ENCODE measurements at places on chromosomes 13 and 19. TPM values are rescaled to one million over a fixed set of nuclear protein-coding genes. Genes with fewer than 3 reads are reported as not detected.

DNA sequence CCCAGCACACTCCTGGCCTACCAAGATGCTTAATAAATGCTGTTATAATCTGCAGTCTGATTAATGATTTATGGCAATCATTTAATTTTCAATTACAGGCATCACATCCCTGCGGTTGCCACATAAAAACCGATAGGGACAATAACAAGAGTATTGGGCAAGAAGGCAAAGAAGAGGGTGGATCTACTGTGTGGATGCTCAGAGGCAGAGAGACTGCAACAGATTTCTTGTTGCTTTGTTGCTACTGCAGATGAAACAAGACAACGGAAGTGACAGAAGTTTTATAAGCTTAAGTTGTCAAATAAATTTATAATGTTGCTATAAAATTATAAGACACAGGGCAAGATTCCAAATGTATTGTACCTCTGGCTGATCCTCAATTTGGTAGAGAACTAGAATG is 154.8 kb downstream of the ABCC4 start:
- no peak for DNase-seq

GDF15 gene
- total RNA-seq, result 105 TPM

DNA sequence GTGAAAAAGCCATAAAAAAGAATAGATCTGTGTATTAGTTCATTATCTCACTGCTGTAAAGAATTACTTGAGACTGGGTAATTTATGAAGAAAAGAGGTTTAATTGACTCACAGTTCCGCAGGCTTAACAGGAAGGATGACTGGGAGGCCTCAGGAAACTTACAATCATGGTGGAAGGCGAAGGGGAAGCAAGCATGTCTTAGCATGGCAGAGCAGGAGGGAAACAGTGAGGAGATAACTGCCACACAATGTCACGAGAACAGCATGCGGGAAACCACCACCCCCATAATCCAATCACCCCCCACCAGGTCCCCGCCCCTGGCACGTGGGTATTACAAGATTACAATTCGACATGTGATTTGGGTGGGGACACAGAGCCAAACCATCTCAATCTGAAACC is 39.1 kb upstream of the EEF1AKMT1 start:
- no peak for DNase-seq

KIR2DL1 gene
- total RNA-seq, result not detected

DNA sequence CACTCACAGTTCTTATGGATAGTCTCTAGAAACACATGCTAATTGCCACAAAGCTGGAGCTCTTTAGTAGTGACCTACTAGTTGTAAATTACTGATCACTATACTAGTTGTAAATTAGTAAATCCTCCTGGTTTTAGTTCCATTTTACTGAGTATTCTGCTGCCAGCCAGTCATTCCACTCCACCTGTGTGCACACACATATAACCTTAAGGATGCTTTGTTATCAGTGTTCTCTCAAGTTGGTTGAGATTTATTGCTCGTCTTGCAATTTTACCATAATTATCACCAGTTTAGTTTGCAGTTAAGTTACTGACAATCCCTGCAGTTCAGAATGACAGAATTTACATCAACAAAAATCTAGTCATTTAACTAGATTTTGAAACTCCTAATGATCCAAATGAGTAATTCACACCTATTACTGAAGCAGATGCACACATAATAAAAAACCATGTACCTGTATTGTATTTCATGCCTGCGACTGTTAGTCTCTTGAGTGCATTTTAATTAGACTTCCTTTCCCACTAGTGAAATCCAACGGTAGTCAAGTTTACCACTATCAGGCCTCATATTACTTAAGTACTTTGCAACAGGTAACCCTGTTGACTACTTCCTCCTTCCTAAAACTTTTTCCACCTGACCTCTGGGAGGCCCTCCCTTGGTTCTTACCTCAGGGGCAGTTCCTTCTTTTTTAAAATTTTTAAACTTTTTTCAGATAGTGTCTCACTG is 7.6 kb downstream of the TPT1 start:
- peak; percentile 2 for DNase-seq

GRCh38 chr13:35714588-35715377 is 238.3 kb upstream of the MAB21L1 start:
- DNase-seq, result no peak

DNA sequence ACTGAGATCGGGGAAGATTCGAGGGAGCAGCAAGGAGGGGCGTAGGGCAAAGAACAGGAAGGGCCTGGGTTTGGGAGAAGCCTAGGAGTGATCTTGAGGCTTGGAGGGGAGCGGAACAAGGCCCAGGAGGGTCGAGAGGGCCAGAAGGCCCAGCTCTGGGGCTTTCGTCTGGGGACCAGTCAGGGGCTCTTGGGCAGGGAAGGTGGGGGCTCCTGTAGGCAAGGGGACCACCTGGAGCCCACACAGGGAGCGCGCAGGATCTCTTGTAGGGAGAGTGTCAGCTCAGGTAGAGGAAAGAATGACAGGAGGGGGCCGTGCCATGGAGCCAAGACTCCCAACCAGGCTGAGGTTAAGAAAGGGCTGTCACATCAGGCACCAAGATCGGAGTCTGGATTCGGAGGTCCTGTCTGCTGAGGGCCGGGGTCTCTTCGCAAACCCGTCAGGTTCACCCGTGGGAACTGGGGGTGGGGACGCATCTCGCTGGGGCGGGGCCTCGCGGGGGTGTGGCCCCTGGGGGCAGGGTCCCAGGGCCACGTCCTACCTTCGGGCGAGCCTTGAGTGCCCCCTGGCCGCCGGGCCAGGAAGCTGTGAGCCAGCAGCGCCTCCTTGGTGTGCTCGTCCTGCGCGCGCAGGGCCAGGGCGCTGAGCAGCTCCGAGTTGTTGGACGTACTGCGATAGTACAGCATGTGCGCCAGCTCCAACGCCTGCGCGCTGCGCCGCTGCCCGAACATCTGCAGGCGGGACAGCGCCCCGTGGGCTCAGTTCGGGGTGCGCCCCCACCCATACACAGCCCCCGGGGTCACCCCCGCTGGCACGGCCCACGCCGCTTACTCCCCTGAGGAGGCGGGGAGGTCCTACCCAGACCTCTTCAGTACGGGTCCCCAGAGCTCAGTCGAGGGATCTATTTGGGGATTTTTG is 8.4 kb downstream of the EMP3 start:
- peak; percentile 91 for DNase-seq

DNA sequence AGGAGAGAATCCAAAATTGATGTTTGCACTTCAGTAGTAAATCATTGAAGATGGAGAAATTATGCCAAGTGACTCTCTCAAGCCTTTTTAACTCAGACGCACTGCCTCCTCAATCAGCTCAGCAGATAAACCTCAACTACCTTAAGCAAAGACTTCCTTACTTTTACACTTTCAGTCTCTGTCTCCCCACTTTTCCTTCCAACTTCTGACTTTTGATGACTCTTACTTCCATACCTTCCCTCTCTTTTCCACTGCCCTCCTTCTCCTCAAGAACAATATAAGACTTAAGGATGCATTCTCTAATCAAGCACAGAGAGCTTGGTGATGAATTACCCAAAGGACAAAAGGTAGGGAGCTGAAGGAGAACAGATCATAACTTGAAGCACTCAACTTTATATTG is 4.8 kb upstream of the DACH1 start:
- no peak for DNase-seq

FFAR3 gene
- not detected for total RNA-seq

DNA sequence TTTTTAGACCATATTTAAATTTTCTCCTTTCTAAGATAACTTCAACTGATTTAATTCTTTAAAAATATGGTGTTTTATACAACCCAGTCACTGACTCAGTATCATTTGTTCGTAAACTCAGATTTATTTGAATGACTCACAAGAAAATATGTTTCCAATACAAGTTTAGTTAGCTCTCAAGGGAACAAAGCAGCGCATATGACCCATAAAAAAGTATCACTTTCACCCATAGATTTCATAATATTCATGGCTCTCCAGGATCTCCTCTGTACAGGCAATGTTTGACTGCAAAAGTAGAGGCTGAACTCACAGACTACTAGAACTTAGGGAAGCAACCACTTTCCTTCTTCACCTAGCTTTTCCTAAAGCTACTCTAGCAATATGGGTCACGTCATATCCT is 405.6 kb upstream of the PCDH9 start:
- peak; percentile 44 for DNase-seq

DNA sequence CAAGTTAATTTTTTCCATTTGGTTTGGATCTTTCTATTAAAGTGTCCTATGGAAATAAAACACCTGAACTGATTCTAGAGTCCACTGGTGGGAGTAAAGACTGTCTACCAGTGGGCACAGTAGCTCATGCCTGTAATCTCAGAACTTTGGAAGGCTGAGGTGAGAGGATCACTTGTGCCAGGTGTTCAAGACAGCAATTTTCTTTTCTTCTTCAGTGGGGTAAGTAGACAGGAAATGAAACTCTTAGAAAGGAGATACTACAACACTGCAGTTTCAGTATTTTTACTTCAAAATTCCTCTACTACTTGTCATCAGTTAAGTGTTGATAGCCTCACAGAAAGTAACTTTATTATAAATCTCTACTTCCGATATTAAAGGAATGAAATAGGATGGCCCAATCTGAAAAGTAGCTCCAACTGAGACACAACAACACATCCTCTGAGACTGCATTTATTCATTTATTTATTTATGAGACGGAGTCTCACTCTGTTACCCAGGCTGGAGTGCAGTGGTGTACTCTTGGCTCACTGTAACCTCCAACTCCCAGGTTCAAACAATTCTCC is 26.3 kb downstream of the DNMT1 start:
- DNase-seq, result no peak

SIGLEC9 gene
- total RNA-seq, result not detected

FCGBP gene
- total RNA-seq, result 0.52 TPM

GRCh38 chr19:4413588-4413987 is 11.1 kb downstream of the CHAF1A start:
- DNase-seq, result no peak

- DNase-seq, result no peak
Measured at GRCh38 chr19:49968279-49968922, 7.4 kb upstream of the SIGLEC11 start.

GRCh38 chr13:45575830-45576180 is 39.7 kb downstream of the ERICH6B start:
- no peak for DNase-seq

- no peak for DNase-seq
Measured at GRCh38 chr13:32535748-32536147, 2.8 kb downstream of the N4BP2L2 start.

RASA3 gene
- 9.1 TPM for total RNA-seq

LENG1 gene
- 18.8 TPM for total RNA-seq

GRCh38 chr13:33150126-33150525 is 133.9 kb downstream of the KL start:
- DNase-seq, result peak; percentile 56

- DNase-seq, result peak; percentile 50
Measured at GRCh38 chr13:35698911-35699576, 222.6 kb upstream of the MAB21L1 start.

GRCh38 chr19:12833738-12834565 is 427 bp downstream of the RTBDN start:
- DNase-seq, result peak; percentile 39

DNA sequence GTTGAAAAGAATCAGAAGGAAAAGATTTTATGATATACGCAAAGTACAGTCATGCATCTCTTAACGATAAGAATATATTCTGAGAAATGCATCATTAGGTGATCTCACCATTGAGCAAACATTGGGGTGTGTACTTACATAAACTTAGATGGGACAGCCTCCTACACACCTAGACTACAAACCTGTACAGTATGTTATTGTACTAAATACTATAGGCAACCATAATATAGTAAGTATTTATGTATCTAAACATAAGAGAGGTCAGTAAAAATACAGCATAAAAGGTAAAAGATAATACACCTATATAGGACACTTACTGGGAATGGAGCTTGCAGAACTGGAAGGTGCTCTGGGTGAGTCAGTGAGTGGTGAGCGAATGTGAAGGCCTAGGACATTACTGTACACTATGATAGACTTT is 254.6 kb downstream of the SPRY2 start:
- peak; percentile 88 for DNase-seq

GRCh38 chr19:50362656-50363424 is 2.6 kb downstream of the NAPSA start:
- no peak for DNase-seq

- peak; percentile 77 for DNase-seq
Measured at GRCh38 chr13:43245374-43245964, 222.1 kb downstream of the DNAJC15 start.

- DNase-seq, result no peak
Measured at GRCh38 chr13:71853725-71854124, 13.3 kb downstream of the DACH1 start.

- no peak for DNase-seq
Measured at GRCh38 chr13:110330491-110331011, 23.5 kb downstream of the COL4A2 start.

DNA sequence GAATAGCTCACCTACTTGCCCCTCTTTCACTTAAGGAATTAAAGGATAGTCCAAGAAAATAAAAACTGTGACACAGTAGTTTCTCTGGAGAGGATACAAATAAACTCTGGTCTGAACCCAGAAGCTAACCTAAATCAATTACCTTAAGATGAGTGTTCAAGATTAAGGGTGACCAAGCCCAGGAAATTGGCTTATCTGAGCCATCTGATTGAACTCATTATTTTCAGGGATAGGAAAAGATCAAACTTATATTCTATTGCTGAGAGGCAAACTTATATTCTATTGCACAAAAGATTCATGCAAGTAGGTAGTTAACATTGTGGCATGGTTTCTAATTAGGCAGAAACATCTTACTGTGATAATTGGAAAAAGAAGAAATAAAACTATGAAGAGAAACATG is 175.1 kb downstream of the DCLK1 start:
- no peak for DNase-seq

GRCh38 chr13:32589471-32589870 is 3.2 kb downstream of the PDS5B start:
- peak; percentile 2 for DNase-seq

DNA sequence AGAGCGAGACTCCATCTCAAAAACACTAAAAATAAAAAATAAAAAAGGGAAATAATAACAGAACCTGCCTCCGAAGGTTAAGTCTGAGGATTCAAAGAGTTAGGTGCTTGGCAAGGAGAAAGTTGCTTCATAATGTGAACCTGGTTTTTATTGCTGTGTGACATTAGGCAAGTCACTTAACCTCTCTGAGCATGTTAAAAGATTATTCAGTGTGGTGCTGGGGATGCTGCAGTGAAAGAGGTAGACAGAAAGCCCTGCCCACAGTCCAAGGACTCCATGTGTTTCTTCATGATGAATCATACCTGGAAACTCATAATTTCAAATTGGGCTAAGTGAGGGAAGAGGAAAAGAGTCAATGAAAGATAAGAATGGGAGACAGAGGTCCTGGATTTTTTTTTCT is 2.4 kb downstream of the IL27RA start:
- DNase-seq, result no peak

GRCh38 chr19:19096641-19097627 is 33.1 kb downstream of the SLC25A42 start:
- no peak for DNase-seq

KMT2B gene
- 23.4 TPM for total RNA-seq

- DNase-seq, result peak; percentile 88
Measured at GRCh38 chr19:49097453-49098288, 12.4 kb downstream of the SNRNP70 start.

GRCh38 chr13:104837756-104838155 is 1697.7 kb downstream of the EFNB2 start:
- DNase-seq, result no peak

Data from PC-3 (cell line).